ENCODE measurements at places on chromosomes 1 and 21. TPM values are rescaled to one million over a fixed set of nuclear protein-coding genes. Genes with fewer than 3 reads are reported as not detected.

The TMEM240 gene
- total RNA-seq = 1.9 TPM

DNA sequence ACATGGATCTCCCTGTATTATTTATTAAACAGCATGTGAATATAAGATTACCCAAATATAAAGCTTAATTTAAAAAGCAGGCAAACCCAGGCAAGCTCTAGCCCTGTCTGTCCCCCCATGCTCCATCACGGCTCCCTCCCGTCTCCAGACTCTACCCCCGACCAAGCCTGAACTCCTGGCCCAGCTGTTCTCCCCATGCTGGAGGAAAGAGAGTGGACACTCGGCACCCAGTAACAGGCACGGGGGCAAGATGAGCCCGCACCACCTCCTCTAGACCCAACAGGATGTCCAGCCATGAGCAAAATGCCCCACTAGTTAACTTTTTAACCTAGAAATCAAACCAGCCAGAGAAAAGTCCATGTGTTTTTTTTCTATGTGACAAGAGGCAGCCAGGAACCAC is 19.3 kb downstream of the SLC19A1 start:
- no peak for DNase-seq

DNA sequence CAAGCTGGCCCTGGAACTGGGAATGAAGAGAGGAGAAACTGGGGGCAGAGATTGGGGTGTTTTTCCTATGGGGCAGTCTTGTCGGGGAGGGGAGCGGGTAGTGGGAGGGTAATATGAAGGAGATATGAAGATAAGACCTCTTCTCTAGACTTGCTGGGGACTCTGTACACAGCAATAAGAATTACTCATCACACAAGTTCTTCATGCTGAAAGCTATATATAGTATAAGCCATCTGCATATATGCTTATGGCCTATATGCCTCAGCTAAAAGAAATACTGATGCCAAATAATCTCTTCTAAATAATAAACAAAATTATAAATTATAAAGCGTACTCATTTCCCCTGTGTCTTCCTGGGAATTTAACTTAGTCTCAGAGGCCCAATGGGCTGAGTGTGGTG is 7.9 kb downstream of the RHEX start:
- no peak for DNase-seq

DNA sequence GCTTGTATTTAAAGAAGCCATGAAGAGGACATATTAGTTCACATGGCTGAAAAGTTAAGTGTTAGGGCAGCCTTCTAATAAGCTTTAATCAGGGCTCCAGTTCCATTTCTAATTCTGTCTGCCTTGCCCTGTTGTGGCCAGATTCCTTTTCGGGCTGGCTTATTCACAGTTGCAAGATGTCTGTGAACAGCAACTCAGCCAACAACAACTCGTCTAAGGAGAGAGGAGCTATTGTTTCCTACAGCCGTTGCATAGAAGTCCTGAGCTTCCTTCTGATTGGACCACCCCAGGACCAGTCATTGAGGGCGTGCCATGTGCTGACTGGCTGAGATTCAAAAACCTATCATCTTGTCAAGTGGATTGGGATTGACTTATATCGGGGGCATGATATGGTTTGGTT is 18.6 kb upstream of the COQ8A start:
- DNase-seq = no peak
